Right lobe of liver (tissue), 6 donors: ENCODE measurements at places on chromosomes 2 and 18. TPM values are rescaled to one million over a fixed set of nuclear protein-coding genes. Genes with fewer than 3 reads are reported as not detected.

DNA sequence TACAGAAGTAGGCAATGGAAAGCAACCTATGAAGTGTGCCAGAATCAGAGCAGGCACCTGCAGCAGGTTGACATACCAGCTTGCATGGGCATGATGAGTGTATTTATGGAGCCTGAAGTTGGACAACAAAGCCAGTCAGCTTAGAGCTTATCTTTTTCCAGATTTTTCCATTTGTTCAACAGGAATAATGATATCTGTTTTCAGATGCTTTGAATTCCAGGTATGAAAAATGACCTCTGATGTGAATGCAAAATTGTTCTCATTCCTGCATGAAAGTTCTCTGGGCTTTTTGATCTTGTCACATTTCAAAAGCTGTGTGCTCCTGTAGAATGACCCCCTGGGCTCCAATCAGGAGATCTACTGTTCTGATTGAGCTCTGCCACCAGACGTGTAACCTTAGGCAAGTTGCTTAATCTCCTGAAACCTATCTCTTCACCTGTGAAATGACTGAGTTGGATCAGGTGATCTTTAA, 38.2 kb upstream of the VIT start:
- DNase-seq = no peak

GRCh38 chr2:224957540-224958461, 84.5 kb downstream of the DOCK10 start:
- DNase-seq = no peak

- DNase-seq = no peak
These were observed 64.7 kb upstream of the GLI2 start for GRCh38 chr2:120670771-120671480.

GRCh38 chr2:172429301-172429968, 2.0 kb downstream of the ITGA6 start:
- DNase-seq = no peak

RTKN gene
- 102 TPM for total RNA-seq

GRCh38 chr2:100880036-100880435, 60.1 kb downstream of the NPAS2 start:
- no peak for DNase-seq
